ENCODE measurements at places on chromosomes 1 and 21.

- DNase-seq, result no peak
Observed at GRCh38 chr1:175520186-175520585, 223.2 kb downstream of the TNR start.

GRCh38 chr1:239185245-239185619 is 201.1 kb upstream of the CHRM3 start:
- no peak for DNase-seq

- DNase-seq, result no peak
Observed at GRCh38 chr1:228430243-228430642, 13.6 kb upstream of the TRIM17 start.

DNA sequence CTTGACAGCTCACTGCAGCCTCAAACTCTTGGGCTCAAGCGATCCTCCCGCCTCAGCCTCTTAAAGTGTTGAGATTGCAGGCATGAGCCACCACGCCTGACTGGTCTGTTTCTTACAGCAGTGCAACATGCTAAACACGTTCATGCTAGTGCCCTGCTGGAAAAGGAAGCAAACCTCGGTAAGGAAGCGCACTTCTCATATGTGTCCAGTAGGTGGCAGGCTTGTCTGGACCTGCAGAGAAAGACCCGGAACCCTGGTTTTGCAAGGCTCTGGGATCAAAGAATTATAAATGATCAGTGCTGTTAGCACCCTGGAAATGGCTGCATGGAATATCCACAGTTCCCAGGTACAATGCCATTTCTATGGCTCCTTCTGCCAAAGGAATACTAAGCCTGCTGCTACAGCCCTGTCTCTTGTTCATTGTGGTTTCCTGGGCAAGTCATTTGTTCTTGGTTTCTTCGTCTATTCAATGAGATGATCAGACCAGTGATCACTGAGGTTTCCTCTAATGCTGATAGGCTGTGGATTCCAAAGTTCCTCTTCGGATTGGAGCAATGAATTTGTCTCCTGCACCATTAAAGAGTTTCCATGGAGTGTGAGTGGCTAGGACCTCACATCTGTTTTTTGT is 15.9 kb downstream of the RNU5D-1 start:
- peak; percentile 89 for DNase-seq

GRCh38 chr1:233229288-233229687 is 66.2 kb downstream of the PCNX2 start:
- DNase-seq, result no peak

DNA sequence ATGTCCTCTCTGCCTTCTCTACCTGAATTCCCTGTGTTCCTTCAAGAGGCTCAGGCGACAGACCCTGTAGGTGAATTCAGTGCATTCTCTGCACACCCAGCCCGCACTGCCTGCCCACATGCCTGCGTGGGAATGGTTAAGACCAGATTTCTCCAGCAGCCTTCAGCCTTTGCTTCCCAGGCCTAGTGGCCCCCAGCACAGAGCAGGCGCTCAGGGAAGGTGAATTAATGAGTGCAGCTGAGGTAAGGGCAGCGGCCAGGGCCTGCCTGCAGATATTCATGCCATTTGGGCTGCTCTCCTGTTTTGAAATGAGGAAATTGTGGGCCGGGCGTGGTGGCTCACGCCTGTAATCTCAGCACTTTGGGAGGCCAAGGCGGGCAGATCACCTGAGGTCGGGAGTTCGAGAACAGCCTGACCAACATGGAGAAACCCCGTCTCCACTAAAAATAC is 45.5 kb downstream of the IER5 start:
- no peak for DNase-seq

DNA sequence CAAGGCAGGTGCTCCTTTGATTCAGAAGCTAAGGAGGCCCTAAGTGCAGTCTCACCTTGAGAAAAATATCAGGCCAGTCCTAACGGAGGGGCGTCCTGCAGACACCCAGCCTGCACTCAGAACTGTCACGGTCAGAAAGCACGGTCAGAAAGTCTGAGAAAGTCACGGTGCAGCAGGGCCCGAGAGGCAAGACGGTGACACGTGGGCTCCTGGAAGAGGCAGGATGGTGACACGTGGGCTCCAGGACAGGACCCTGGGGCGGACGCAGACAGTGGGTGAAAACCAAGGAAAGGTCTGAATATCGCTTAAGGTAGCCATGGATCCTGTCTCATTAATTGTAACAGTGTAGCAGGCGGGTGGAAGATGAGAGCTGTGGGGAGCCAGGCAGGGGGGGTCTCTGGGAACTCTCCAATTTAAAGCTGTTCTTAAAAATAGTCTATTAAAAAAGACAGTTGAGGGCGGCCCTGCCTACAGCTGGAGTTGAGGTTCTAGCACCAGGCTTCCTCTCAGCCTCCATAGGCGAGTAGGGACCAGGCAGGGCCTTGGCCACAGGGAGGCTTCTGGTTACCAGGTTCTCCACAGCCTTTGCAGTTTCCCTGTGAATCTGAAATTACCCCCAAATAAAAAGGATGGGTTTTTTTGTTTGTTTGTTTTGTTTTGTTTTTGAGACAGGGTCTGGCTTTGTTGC is 65.2 kb downstream of the FAAP20 start:
- no peak for DNase-seq

DNA sequence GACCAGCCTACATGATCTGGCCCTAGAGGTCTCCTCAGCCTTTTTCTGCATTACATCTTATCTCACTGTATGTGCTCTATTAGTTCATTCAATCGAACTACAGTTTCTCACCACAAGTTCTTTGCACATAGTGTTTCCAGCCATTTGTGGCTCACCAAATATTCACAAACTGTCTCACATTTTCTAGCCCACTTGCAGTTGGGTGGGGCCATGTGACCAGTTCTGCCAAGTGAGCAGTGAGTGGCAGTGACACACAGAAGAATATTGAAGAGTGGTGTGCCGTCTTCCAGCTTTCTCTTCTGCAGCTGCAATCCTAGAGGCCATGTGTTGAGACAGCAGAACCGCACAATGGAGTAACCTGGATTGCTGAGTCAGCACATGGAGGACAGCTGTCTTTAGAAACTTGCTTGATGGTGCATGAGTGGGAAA is 103.2 kb upstream of the ZNF644 start:
- peak; percentile 46 for DNase-seq

- DNase-seq, result no peak
Observed at GRCh38 chr1:231364192-231364591, 26.1 kb downstream of the SPRTN start.

- peak; percentile 53 for DNase-seq
Observed at GRCh38 chr1:51736702-51737101, 119.8 kb downstream of the OSBPL9 start.

DNA sequence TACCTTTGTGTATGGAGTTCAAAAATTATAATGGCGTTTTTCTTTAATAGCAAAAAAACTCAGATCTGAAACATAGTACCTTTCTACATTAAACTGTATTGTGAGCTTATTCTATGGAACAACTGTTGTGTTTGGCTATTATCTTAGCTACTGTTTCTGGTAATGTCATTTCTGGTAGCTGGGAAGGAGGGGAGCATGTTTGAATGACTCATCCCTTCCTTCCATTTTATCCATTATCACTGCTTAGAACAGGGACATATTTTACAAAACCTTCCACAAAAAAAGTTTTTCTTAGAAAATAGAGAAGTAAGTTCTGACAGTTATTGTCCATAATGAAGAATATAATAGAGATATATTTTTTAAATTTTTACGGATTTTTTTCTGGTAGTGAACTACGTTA is 128.3 kb downstream of the NRDC start:
- DNase-seq, result no peak

- no peak for DNase-seq
Observed at GRCh38 chr1:111489604-111490003, 13.8 kb downstream of the ADORA3 start.

DNA sequence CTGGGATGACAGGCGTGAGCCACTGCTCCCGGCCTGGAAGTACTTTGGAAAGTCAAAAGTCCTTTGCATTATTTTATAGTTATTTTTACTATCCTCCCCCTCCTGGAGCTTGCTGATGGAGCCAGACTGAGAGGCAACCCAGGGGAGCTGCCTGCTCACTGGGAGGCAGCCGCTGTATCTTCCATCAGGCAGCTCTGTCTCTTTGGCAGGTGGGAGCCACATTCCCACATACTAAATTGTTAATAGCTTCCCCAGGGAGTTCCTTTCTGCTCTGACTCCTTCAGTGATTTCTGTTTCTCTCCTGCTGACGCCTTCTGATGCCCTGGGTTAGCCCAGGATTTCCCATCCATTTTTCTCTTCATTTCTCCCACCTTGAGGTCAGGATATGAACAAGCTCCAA is 4.9 kb upstream of the OPRD1 start:
- DNase-seq, result no peak

DNA sequence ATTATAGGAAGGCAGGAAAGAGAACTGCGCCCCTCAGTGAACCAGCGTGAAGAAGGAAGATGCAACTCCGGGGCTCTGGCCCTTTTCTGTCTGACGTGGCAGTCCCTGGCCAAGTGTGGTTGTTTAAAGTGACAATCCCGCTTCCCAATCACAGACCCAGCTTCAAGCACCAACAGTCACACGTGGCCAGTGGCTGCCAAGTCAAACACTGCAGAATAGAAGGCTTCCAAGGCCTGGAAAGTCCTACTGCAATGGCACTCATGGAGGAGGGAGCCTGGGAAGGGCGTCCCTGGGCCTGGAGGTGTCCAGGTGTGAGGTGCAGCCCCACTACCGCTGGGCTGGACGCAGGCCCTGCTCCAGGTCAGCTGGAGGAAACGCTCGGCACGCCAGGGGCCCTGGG is 143.8 kb downstream of the CASZ1 start:
- no peak for DNase-seq

GRCh38 chr1:3545363-3546047 is 65.8 kb downstream of the MEGF6 start:
- no peak for DNase-seq

DNA sequence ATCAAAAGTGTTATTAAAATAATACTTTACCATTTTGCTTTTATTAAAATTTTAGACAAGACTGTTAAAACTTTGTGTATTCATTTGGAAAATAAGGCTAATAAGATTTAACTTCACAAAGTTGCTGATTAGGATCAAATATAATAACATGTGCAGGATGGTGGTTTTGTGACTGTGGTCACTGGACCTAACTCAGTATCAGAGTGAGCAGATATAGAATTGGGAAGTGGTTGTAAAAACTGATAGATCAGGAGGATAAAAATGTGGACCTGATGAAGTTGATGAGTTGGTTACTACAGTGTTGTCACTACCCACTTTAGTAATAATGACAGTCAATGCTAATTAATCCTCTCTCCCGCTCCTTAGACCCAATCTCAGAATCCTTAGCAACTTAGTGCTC is 186.4 kb downstream of the AKT3 start:
- no peak for DNase-seq

DNA sequence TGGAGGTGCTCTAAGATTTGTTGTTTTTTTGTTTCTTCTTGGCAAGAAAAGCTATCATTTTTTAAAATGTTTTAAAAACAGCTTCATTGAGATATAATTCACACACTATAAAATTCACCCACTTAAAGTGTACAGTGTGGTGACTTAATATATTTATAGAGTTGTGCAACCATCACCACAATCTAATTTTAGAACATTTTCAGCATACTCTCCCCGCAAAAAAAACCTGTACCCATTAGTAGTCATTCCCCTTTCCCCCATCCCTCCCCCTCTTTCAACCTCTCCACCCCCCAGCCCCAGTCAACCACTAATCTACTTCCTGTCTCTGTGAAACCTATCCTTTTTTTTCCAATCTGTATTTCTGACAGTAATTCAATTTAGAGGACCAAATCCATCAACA is 30.6 kb downstream of the ZC3H11B start:
- DNase-seq, result peak; percentile 48

GRCh38 chr1:100883963-100884362 is 10.7 kb downstream of the EXTL2 start:
- no peak for DNase-seq

GRCh38 chr1:170664828-170665612 is 1.1 kb downstream of the PRRX1 start:
- peak; percentile 8 for DNase-seq

GRCh38 chr1:156814571-156815260 is 1.9 kb downstream of the SH2D2A start:
- DNase-seq, result no peak

- no peak for DNase-seq
Observed at GRCh38 chr1:219153723-219154122, 20.0 kb upstream of the LYPLAL1 start.

DNA sequence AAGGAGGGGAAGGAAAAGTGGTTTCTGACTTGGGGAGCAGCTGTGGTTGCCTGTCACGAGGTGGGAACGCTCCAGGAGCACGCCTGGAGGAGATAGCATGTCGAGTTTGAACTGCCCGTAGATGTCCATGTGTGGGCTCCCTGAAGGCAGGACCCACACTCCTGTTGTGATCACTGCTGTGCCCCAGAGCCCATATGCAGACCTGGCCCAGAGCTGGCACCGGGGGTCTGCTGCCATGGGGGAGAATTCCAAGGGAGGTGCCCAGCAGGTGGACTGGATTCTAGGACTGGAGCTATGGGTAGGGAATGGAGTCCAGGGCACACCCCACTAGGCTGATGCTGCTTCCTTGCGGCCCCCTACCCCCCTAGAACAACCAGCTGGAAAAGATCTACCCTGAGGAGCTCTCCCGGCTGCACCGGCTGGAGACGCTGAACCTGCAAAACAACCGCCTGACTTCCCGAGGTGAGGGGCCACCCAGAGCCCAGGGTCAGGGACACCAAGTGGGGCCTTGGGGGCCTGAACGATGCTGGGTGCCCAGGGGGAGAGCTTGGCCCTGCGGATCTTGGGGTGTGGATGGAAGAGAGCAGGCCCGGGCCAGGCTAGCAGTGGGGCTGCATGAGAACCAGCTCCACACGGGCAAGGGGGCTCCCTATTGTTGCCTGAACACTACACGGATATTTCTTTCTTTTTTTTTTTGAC is 9.3 kb downstream of the PODN start:
- DNase-seq, result no peak

- no peak for DNase-seq
Observed at GRCh38 chr1:101039245-101039644, 13.7 kb upstream of the DPH5 start.

- no peak for DNase-seq
Observed at GRCh38 chr1:210920258-210920657, 213.7 kb downstream of the KCNH1 start.

DNA sequence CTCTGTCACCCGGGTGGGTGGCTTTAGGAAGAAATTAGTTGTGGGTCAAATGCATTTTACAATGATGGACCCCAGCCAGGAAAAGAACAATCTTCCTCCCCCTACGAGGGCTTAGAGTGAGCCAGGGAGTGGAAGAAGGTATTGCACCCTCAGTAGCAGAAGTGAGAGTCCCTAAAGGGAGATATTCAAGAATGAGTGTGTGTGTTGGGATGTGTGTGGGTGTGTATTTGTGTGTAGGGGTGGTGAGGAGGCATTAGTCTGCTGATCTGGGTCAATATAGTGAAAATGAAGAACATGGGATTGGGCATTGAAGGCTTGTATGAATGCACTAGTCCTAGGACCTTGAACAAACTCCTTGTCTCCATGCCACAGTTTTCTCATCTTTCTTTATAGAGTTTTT is 85.2 kb upstream of the RUNX1 start:
- no peak for DNase-seq

DNA sequence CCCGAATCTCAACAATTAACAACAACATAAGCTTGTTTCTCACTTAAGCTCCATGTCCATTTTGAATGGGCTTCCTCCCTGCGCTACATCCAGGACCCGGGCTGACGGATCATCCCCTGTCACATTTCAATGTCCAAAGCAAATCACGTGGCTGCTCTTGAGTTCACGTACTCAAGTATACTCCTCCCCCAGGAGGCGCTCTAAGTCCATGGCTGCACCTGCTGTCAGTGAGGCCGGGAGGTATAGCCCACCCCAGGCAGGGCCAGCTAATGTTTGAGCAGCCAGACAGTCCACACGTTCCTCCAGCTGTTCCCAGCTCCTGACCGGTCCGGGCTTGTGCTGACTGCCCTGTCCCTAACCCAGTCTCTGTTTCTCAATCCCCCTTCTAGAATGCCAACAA is 220.8 kb downstream of the SLC35F3 start:
- peak; percentile 61 for DNase-seq

- DNase-seq, result no peak
Observed at GRCh38 chr1:97348599-97349265, 572.1 kb downstream of the DPYD start.
